ENCODE measurements at places on chromosomes 3 and 15.
A peak's percentile ranks its signal among the peaks of the same experiment; 100 is the strongest.

DNA sequence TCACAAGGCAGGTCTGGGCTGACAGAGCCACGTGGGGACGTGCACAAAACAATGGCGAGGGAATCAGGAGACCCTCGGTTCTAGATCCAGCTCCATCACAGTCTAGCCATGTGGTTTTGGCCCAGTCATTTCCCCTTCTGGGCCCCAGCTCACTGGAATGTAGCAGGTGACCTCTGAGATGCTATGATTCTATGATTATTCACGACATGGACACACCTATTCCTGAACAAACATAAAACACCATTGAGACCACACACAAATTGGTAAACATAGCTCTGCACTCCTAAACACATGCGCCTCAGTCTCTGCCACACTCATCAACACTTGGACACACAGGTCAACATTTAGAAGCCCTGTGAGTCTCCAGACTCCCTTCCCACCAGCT, 9.0 kb downstream of the IGDCC4 start:
- no peak for DNase-seq

GRCh38 chr3:40714771-40715345, 190.1 kb downstream of the ZNF621 start:
- no peak for DNase-seq

- no peak for DNase-seq
Observed at GRCh38 chr15:89754361-89755154, 3.5 kb upstream of the MESP1 start.

GRCh38 chr3:128072454-128073184, 20.4 kb downstream of the SEC61A1 start:
- DNase-seq, result no peak

DNA sequence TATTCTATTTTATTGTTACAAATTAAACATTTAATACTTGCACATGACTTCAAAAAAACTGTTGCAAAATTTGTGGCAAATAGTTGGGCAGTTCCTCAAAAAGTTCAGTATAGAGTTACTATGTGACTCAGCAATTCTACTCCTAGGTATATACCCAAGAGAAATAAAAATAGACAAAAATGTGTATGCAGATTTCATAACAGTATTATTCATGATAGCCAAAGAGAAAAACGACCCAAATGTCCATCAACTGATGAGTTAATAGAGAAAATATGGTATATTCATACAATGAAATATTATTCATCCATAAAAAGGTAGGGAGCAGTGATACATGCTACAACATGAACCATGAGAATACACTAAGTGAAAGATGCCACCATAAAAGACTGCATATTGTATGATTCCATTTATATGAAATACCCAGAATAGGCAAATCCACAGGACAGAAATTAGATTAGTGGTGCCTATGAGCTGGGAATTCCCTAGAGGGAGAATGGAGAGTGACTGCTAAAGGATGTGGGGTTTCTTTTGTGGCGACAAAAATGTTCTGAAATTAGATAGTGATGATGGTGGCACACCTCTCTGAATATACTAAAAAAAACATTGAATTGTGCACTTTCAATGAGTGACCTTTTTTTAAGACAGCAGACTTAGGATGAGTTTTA, 31.6 kb upstream of the CLASP2 start:
- DNase-seq, result peak; percentile 53

DNA sequence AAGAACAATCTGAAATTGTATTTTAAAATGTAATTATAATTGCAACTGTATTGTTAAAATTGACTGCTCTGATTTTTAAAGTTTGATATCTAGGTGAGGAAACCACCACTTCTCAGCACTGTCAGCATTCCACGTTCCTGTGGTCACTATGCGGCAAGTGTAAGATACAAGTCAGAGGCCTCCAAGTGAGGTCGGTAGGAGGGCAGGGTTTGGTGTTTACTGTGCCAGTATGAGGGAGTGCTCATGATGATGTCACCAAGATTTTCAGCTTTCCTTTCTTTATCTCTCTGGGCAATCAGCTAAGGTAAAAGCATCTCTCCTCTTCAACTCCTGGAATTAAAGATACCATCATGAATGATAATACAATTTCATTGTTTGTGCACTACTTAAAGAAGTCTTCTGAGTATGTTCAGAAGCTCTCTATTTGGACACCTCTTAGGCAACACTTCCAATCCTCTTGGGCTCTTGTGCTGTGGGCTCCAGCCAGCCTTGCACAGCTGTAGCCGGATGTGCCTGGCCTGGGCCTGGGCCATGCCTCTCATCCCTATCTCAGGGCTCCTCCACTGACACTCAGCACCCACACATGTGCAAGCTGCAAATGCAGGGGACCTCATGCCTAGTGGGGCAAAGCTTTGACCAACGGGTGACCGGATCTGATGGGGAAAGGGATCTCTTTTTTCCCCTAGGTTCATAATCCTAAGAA, 42.9 kb downstream of the CCR3 start:
- no peak for DNase-seq

Data from GM23248 (cell line).